ENCODE measurements at places on chromosomes 16 and 17.

DNA sequence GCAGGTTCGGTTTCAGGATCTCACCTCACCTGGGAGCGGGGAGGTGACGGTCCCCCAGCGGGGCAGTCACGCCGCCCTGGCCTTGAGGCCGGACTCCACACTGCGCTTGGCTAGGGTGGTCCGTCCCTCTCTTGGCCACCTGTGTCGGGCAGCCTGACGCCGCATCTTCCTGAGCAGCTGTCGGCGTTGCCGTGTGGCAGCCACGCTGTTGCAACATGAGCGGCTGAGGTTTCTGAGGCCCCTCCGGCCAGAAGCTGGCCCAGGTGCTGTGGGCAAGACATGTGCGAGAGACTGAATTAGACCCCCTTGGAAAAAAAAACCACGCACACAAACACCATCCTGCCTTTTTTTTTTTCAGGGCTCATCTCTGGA lies 49.2 kb downstream of the IRF8 start:
- no peak for DNase-seq

DNA sequence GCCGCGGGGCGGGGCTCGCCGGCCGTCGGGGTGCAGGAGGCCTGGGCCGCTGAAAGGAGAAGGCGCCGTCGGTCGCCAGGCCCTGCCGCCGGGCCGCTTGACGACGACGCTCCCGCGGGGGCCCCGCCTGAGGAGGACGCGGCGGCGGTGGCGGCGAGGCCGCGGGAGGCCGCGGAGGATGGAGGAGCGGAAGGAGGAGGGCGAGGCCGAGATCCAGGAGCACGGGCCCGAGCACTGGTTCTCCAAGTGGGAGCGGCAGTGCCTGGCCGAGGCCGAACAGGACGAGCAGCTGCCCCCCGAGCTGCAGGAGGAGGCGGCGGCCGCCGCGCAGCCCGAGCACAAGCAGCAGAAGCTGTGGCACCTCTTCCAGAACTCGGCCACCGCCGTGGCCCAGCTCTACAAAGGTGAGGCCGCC lies 430 bp downstream of the HAPSTR1 start:
- DNase-seq: no peak

DNA sequence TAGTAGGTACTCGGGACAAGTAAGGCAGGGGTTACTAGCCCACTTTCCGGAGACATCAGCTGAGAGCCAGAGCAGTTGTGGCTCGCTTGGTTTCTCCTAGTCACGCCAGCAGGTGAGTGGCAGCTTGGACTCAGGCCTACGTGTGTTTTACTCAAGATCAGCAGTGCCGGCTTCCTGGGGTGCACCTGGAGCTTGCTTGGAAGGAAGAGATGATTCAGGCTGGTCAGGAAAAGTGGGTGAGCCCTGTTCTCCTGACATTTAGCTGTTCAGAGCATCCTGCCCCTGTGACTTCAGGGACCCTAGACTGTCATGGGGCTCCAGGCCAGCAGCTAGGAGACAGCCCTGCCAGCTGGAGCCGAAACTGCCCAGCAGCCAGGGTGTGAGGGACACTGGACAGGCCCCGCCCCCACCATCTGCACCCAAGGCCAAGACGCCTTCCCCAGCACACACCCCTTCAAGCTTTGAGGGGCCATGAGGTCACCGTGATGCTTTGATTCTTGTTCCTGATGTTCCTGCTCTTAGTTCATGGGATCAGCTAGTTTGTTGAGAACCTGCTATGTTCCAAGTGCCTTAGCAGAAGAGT lies 238.0 kb upstream of the CIBAR2 start:
- no peak for DNase-seq

- no peak for DNase-seq
Observed at GRCh38 chr17:29045734-29046472, 3.0 kb downstream of the PIPOX start.

DNA sequence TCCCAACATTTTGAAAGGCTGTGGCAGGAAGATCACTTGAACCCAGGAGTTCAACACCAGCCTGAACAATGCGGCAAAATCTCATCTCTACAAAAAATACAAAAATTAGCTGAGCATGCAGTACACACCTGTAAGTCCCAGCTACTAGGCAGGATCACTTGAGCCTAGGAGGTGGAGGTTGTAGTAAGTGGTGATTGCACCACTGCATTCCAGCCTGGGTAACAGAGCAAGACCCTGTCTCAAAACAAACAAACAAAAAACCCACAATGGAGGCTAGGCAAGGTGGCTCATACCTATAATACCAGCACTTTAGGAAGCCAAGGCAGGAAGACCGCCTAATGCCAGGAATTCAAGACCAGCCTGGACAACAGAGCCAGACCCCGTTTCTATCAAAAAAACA lies 12.0 kb downstream of the APPBP2 start:
- DNase-seq: no peak

DNA sequence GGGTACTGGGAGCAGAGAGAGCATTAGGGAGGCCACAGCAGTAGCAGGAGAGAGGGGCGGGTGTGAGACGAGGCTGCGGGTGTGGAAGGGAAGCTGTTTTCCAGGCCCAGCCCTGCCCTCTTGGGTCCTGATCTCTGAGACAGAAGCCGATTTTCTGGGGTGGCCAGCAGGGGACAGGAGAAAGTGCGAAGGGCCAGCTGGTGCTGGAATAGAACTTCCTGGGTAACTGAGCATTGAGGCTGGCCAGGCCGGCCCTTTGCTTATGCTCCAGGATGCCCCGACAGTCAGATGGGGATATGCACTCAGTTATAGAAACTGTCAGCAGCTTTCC lies 804 bp downstream of the BTBD17 start:
- DNase-seq: no peak

DNA sequence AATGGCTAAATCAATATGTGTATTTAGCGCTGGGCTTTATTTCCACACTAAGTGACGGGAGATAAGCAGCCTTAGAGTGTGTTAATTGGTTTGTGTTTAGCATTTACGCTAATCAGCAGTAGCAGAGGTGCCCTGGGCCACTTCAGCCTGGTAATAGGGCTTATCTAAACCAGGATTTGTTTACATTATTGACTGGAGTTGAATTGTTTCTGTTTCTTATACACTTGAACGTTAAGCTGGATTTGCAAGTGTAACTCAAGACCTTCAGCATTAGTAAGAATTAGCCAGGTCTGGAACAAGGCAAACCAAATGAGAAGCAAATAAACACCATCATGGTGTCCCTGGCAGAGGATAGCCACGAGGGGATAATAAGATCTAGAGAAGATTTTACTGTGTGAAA lies 313.6 kb downstream of the HS3ST4 start:
- DNase-seq: no peak

DNA sequence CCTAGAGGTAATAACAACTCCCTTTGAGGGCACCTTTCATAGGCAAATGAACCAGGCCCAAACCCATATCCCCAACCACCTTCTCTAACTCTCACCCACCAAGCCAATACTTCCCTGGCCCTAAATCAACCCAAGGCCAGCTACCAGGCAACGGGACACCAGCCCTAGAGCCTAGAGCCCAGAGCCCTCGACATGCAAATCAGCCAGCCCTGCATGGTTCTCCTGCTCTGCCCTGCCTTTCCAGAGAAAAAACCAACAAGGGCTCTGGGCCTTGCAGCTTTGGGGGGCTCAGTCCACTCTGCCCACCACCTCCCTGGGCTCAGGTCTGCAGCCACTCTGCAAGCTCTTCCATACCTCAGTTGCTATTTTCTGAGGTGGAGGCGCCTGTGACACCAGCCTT lies 55.0 kb downstream of the PITPNM3 start:
- DNase-seq: no peak

DNA sequence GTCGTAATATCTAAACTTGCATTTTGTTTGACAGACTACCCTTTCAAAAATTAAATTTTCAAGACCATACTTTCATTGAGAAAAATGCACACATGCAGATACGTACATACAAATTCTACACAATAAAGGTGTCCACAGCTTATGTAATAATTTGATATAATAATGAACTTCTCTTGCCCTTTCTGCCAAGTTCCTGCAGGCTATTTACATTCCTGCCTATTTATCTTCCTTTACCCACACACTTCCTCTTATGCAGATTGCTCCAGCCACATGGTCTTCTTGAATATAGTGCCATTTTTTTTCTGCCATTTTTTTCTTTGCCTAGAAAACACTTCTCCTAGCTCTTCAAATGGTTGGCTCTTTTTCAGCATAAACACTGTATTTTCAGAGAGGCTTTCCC lies 826.9 kb upstream of the CDH8 start:
- DNase-seq: no peak

DNA sequence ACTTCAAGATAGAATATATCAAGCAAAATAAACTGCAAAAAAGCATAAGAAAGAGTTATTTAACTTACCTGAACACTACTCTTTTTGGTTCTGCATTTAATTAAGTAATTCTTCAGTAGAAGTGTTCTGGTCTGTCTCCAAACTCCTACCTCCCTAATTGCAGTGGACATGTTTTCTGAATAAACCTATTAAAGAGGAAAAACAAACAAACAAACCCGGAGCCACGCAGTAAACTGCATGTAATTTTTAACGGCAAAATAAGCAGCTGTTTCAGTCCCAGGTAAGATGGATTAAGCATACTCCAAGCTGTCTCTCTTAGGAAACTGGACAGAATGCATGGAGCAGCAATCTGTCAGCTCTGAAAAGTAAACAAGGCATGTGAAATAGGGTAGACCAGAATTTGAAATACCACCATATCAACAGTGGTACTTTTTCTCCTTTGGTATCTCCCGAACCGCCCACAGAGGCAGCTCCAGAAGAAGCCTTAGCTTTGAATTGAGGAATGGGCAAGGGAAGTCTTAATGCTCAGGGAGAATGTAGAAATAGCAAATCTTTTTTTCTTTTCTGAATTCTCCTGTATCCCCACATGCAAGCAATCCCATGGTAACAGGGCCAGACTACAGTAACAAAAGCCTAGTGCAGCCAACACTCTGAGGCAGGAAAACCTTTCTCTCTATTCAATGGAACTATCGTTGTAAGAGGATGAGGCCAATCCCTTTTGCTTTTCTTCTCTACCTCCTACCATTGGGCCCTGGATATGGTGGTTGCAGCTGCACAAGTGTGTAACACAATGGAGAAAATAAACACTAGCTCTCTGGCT lies 12.5 kb downstream of the ABCA5 start:
- DNase-seq: no peak

DNA sequence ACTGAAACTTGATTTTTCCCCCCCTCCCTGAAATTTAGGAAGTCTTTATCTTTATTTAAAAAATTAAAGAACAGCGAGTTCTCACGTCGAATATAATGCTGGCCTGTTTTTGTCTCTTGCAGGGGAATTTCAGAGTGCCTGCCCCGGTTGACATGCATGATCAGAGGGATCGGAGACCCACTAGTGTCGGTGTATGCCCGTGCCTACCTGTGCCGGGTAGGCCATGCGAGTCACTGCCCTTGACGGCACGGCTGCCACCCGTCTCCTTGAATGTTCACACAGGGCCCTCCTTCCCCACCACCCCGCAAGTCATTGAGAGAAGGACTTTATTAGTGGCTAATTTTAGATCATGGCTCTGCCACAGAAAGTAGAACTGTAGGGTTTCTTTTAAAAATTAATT lies 54.7 kb downstream of the VPS35L start:
- no peak for DNase-seq

- DNase-seq: no peak
Observed at GRCh38 chr16:11681556-11681955, 13.3 kb downstream of the SNN start.

DNA sequence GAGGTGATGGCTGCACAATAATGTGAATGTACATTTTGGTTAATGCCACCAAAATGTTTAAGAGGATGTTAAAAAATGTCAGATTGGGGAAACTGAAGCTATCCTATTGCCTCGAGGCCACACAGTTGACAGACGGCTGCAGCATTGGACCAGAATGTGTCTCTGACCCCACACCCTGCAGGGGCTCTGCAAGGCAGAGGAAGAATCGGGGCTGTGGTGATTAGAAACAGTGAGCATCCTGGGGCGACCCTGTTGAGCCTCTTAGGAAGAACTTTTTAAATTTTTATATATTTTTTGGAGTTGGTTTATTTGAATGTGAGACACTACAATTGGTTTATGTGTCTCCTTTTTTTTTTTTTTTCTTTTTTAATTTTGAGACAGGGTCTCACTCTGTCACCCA lies 15.0 kb upstream of the ADORA2B start:
- DNase-seq: no peak

GRCh38 chr17:31412511-31412910 lies 21.0 kb downstream of the RAB11FIP4 start:
- DNase-seq: no peak

DNA sequence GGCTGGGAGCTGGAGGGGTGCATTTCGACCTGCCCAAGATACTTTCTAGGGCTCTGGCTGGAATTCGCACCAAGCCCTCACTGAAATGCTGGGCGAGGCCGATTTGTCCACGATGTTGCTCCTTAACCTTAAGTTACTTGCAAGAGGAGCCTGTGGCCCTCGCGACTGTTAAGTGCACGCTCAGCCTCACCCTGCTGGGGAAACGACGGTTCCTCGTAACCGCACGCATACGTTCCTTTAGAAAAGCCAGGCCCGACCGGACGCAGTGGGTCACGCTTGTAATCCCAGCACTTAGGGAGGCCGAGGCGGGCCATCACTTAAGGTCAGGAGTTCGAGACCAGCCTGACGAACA lies 607 bp upstream of the NCOR1 start:
- no peak for DNase-seq

GRCh38 chr17:48159232-48159631 lies 51.7 kb downstream of the SNX11 start:
- no peak for DNase-seq

GRCh38 chr17:1487939-1488825 lies 4.3 kb downstream of the MYO1C start:
- DNase-seq: peak; percentile 56

GRCh38 chr17:77437017-77437416 lies 296.2 kb downstream of the SEC14L1 start:
- DNase-seq: no peak

GRCh38 chr17:39094607-39095308 lies 56.7 kb downstream of the PLXDC1 start:
- DNase-seq: no peak

DNA sequence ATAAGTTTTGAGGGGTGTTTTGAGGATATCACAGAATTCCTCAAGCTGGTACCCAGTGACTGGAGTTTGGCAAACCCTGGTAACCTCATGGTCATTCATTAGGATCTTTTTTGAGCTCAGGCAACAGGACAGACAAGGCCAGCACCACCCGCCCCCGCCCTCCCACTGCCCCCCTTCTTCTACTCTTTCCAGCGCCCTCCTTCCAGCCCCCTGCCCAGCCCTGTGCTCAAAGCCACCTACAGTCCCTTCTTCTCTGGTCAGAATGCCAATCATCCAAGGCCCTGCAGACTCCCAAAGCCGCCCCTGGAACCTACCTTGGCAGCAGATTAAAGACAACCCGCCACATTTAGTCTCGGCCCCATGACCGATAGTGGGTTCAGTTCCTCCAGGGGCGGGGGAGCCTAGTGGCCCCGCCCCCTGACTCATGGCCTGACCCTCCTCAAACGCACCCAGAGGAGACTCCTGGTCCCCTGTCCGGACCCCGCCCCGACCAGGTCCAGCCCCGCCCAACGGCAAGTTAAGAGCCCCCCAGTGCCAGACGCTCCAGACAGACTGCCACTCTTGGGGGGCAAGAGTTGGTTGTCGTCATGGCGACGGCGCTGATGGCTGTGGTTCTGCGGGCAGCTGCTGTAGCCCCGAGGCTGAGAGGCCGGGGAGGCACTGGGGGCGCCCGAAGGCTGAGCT lies at the start of gene NAGS:
Gene NAGS (plus strand): TSS at position 546 of the 684 bp plus-strand sequence. CDS start 42 bp downstream, at position 588.
- DNase-seq: no peak

Data from BJ (cell line).